ENCODE measurements at places on chromosomes 12 and 14. TPM values are rescaled to one million over a fixed set of nuclear protein-coding genes. Genes with fewer than 3 reads are reported as not detected.

GRCh38 chr14:98957211-98958047 is 314.6 kb downstream of the BCL11B start:
- DNase-seq = peak; percentile 26

- peak; percentile 94 for DNase-seq
Observed at GRCh38 chr12:14260011-14260993, 105.2 kb upstream of the ATF7IP start.

DNA sequence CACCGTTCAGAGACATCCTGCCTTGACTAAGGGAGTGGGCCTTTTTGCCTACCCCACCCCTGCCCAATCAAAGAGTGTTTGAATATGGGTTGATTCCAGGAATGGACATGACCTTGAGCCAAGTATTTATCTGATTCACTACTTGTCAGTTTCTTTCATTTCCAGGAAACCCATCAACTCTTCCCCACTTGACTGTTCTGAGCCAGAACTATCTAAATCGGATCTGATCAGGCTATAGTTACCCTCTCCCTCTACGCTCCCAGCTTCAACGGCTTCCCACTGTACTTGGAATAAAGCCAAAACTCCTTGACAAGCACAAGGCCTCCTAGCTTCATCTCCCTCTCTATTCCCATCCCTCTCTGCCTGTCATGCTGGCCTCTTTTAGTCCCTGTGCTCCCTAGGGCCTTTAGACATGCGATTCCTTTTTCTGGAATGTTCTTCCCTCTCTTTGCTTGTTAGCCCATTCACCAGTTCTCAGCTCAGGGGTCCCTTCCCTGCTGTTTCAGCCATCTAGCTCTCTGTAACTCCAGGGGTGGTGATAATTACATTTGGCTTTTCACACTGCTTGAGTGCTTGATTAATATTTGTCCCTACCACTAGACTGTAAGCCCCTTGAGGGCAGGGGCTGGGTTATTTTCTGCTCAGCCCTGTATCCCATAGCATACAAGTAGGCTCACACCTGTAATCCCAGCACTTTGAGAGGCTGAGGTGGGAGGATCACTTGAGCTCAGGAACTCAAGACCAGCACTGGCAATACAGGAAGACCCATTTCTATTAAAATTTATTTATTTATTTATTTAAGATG is 5.5 kb upstream of the ITPK1 start:
- no peak for DNase-seq

SLC8A3 gene
- 0.23 TPM for total RNA-seq

SOAT2 gene
- total RNA-seq = not detected

DNA sequence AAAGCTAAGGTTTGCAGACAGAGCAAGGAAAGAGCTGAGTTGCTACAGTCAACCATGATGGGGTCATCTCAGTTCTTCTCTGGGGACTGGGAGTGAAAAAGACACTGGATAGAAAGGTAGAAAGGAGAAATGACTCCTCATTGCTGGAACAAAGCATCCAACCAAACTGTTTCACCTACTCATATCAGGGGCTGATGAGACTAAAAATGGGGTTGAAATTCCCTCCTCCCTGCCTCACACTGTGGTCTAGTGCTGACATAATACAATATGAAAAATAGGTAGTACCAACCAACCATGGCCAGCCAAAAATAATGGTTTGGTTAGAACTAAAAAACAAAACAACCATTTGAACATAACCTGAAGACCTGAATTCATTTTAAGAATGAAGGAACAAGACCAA is 220.7 kb downstream of the DPF3 start:
- DNase-seq = no peak

GRCh38 chr14:99252443-99252939 is 19.5 kb downstream of the BCL11B start:
- no peak for DNase-seq

GRCh38 chr12:56724701-56724971 is 463 bp downstream of the NACA start:
- no peak for DNase-seq

GRCh38 chr12:57592551-57593165 is 1.7 kb downstream of the PIP4K2C start:
- DNase-seq = no peak

GRCh38 chr12:95336387-95337067 is 118.9 kb downstream of the VEZT start:
- DNase-seq = peak; percentile 76

GRCh38 chr12:124279846-124280360 is 15.0 kb upstream of the RFLNA start:
- no peak for DNase-seq

DNA sequence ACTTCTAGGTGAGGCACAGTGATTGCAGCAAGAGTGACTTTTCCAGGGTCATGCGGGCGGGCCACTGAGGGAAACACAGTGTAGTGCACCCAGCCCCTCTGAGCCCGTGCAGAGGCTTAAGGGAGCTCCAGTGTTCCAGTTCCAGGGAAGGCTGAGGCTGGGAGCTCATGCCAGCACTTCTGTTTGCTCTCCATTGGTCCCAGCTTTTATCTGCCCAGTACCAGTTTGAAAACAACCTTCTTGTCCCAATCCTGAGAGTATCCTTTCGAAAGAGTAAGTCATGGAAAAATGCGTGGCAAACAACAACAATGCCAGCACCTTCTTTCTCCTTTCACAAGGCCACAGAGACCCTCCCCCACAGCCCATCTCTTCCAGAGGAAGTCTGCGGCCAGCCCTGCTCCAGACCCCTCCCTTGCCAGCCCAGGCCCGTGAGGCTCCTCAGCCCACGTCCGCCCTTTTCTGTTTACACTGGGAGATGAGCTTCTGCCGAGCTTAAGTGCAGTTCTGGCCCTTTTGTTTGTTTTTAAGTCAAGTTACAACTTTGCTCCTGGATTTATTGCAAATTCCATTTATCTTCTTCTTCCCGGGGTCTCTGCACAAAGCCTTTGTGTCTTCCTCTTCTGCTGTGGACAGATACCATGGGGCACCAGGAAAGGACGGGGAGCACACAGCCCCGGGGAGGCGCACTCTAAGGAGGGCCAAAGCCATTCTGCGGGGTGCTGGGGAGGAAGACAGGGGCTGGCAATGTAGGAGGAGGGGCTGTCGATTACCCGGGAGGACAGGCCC is 185.6 kb downstream of the ZFP36L1 start:
- DNase-seq = no peak

DNA sequence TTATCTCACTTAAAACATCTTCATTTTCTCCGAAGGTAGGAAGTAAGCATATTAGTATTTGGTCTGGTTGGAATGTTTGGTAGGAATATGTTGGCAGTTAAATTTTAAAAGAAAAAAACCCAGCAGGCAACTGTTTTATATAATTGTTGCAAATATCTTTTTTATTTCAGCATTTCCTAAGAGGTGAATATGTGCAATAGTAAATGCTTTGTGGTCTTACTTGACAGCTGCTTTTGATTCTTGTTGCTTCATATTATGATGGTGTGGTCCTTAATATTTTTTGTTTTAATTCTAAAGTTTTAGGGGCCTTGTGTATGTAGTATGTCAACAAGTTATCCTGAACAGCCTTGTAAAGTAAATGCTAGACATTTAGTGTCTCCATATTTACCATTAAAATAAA is 6.3 kb downstream of the TRAFD1 start:
- no peak for DNase-seq

TAS2R13 gene
- 0.46 TPM for total RNA-seq

- no peak for DNase-seq
Observed at GRCh38 chr12:20868277-20868676, 57.8 kb downstream of the SLCO1B3 start.

- no peak for DNase-seq
Observed at GRCh38 chr12:49689237-49689636, 18.0 kb downstream of the FMNL3 start.

GRCh38 chr12:118520214-118521035 is 144.1 kb downstream of the SUDS3 start:
- DNase-seq = no peak

SLC2A14 gene
- total RNA-seq = 1.0 TPM

MYH6 gene
- total RNA-seq = 1,271 TPM

SLC5A8 gene
- not detected for total RNA-seq

RERG gene
- 4.3 TPM for total RNA-seq

DNA sequence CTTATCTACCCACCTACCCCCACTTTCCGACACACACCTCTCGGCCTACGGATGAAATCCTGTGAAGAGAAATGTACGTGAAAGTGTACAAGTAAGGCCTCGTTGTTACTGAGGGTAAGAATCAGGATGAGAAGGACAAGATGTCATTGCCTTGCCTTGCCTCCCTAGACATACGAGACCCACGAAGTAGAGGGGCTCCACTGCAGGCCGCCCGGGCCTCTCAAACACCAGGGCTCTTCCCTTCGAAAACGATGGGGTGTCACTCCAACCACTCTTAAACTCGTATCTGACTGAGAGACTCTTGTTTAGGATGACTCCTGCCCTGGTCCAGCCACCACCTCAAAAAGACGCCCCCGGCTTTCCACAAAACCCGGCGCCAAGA is 498 bp downstream of the RACGAP1 start:
- no peak for DNase-seq

CD163L1 gene
- 14.0 TPM for total RNA-seq

- DNase-seq = no peak
Observed at GRCh38 chr12:29152223-29152868, 3.3 kb downstream of the FAR2 start.

GRCh38 chr14:93105362-93105761 is 10.4 kb downstream of the ITPK1 start:
- DNase-seq = peak; percentile 67

- no peak for DNase-seq
Observed at GRCh38 chr12:5377997-5378592, 53.8 kb upstream of the NTF3 start.

GRCh38 chr14:65361920-65362319 is 50.6 kb upstream of the FUT8 start:
- no peak for DNase-seq

DNA sequence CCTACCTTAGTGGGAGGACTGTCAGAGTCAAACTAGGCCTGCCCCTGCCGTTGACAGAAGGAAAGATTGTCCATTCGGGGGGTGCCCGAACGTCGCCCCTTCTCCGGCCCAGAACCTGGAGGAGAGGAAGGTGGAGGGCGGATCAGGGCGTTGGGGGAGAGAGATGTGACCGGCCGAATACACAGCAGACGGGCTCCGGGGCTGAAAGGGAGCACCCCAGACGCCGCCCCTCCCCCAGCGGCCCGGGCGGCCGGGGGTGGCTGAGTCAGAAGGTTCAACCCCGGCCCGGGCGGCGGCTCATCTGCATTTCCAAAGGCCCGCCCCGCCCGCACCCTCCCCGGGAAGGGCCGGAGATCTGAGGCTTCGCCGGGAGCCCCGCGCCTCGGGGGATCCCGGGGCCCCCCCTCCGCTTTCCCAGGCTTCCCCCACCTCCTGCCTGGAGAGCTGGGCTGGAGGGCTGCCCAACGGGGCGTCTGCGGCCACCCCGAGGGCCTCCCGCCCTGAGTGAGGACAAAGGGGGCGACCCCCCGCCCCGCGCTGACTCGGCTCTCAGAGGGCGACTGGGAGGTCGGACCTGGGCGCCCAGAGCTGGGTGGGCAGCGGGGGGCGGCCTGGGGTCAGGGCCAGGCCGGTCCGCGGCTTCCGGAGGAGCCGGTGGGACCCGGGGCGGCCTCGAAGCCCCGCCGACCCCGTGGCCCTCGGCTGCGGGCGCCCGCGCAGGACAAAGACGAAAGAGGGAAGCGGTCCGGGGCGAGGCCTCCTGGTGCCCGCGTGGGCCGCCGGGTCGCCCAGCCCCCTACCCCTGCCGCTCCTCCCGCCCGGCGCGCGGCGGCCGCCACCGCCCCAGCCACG is 3.7 kb upstream of the SETD1B start:
- DNase-seq = peak; percentile 96

GRCh38 chr12:47396902-47397663 is 308.7 kb downstream of the RPAP3 start:
- DNase-seq = no peak

MRPS35 gene
- total RNA-seq = 59.6 TPM

DNA sequence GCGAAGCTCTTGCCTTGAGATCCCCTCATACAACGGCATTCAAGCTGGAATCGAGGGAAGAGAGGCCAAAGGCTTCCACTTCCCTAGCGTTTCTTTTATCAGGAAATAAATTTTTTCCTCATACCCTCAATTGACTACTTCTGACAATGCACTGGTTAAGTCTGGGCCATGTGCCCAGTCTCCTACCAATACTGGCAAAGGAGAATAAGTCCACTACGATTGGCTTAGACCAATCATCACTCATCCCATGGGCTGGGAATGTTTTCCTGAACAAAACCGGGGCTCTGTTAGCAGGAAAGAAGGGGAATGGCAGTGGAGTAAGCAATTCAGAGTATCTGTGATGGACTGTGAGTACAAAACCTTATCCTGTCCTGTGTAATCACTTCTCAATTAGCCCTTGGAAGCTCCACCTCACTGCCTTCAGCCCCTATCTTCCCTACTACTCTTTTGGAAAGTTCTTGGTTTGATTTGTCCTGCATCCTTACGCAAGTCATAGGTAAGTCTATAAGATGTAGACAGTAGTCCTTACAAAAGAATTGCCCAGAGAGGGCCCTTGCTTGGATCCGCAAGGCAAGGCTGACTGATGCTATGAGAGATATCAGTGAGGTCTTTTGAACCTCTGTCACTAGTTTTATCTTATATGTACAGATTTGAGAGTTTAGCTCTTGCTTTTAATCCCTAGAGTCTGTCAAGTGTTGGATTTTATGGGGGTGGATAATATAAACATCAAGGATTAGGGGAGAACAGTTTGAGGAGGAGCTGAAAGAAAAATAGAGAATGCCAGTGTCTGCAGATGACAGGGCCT is 36.3 kb upstream of the CDK17 start:
- DNase-seq = no peak

DNA sequence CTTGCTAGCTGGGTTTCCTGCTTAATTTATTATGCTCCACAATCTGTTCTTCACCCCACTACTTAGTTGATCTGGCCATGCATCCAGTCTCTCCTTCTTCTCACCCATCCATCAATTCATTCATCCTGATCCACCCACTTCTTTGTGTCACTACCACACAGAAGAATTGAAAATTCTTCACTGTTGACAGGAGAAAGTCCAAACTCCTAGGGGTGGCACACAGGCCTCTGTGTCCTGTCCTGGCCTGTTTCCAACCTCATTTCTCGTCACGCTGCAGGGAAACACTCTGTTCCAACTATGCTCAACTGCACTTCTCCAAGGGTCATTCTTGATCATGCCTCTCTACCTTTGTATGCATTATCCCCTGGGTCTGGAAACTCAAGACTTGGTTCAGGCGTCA is 10.6 kb upstream of the KRT83 start:
- no peak for DNase-seq

SIX4 gene
- 2.9 TPM for total RNA-seq

All from heart left ventricle (tissue), 16 donors.